OCI-LY7 (cell line): ENCODE measurements at places on chromosomes 12 and 14. TPM values are rescaled to one million over a fixed set of nuclear protein-coding genes. Genes with fewer than 3 reads are reported as not detected.

LTBR gene
- total RNA-seq: not detected in 2 replicates

ZNF705A gene
- total RNA-seq: not detected in 2 replicates

IRAK3 gene
- 0.04 and 0.08 TPM in 2 replicates for total RNA-seq

TESPA1 gene
- total RNA-seq: 21.9 and 24.1 TPM in 2 replicates

SLC2A3 gene
- total RNA-seq: 16.3 and 17.9 TPM in 2 replicates

IAPP gene
- not detected in 2 replicates for total RNA-seq
